ENCODE measurements at places on chromosomes 4 and X.

- DNase-seq: no peak
Observed at GRCh38 chr4:108988464-108989195, 225.8 kb upstream of the ETNPPL start.

GRCh38 chr4:9938933-9939332 is 82.4 kb downstream of the SLC2A9 start:
- no peak for DNase-seq

- DNase-seq: peak; percentile 3
Observed at GRCh38 chrX:133493366-133493765, 78.1 kb upstream of the GPC4 start.

DNA sequence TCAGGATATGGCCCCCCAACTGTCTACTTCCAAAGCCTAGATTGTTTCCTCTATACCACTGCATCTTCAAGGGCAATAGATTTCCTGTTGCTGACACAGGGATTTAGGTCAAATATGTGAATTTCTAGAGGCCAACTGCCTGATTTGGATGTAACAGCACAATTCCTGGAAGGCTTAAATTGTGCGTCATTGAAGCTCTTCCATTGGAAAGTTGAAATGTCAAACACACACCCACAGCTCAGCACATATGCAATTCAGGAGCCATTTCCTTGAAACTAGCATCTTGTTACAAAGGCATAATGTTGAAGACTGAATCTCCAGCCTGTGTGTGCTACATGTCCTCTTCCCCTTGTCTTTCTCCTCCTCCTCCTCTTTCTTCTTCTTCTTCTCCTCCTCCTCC is 158.6 kb downstream of the STK32B start:
- no peak for DNase-seq

DNA sequence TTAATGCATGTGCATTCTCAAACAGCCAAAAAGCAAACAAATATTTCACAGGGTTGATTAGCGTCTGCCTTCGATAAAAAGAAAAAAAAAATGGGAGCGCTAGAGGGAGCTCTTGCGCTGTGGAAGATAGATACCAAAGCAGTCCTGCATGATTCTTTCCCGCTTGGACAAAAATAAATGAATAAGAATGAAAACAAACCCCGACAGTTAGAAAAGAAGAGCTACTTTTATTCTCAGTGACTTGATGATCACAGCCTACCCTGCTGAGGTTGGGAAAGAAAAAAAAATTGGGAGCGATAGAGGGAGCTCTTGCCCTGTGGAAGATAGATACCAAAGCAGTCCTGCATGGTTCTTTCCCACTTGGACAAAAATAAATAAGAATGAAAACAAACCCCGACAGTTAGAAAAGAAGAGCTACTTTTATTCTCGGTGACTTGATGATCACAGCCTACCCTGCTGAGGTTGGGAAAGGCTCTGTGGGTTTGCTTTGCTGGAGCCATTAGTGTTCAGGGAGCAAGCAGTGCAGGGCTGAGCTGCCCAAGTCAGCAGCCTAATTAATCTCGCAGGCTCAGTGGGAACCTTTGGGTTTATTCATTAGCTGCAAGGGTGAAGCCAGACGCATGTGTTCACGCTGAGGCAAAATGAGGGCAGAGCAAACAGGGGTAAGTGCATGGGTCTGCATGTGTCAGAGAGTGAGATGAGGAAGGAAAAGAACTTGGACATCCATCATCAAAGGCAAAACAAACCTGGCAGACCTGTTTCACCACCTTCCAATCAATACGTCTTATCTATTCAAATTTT is 249.3 kb upstream of the PRKX start:
- no peak for DNase-seq

DNA sequence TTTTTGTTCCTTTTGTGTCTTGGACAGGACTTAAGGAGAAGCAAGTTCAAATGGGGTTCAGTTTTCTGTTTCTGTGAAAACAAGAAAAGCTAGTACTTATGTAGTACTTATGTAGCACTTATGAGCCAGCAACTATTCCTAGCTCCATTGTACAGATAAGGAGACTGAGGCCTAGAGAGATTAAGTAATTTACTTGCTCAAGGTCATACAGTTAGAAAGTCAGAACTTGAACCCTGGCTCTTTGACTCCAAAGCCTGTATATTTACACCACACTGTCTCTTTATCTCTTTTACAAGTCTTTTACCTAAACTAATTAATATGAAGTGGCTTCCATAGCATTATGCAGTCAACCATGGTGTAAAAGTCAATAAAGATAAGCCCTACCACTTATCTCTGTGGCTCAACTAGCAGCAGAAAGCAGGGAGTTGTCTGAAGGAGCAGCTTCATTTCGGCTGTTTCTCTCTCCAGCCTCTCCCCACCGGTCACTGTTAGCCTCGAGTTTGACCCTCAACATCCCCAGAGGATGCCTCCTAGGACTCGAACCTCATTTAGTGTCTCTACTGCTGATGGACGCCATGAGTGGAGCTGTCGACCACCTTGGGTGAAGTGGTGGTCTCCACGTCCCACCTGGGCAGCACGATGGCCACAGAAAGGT is 209.9 kb downstream of the SHROOM3 start:
- no peak for DNase-seq

- DNase-seq: no peak
Observed at GRCh38 chr4:75046226-75046625, 113.3 kb downstream of the PARM1 start.

GRCh38 chr4:54085284-54085683 is 14.7 kb upstream of the GSX2 start:
- DNase-seq: peak; percentile 75

DNA sequence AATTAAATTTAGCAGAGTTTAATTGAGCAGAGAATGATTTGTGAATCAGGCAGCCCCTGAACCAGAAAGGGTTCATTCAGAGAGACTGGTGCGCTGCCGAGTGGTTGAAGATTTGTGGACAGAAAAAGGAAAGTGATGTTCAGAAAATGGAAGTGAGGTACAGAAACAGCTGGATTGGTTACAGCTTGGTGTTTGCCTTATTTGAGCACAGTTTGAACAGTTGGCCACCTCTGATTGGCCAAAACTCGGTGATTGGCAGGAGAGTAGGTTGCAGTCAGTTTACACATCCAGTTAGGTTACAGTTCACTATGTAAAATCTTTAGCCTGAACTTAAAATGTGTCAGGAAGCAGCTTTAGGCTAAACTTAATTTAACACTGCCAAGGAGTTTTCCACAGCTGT is 14.9 kb downstream of the MID1IP1 start:
- no peak for DNase-seq

DNA sequence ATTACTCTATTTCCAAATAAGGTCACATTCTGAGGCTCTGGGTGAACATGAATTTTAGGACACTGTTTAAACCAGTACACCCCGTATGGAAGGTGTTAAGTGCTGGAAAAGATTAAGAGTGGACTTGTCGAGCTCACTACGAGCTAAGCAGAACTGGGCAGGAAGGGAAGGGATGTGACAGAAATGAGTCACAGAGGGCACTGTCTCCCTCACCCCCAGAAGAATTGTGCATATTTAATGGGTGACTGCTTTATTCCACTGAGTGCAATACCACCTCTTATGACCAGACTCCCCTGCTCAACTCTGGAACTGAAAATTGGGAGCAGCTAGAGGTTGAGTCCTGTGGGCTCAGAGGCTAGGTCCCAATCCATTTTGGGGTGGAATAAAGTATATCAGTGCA is 187.4 kb upstream of the RPS6KA3 start:
- DNase-seq: peak; percentile 5

DNA sequence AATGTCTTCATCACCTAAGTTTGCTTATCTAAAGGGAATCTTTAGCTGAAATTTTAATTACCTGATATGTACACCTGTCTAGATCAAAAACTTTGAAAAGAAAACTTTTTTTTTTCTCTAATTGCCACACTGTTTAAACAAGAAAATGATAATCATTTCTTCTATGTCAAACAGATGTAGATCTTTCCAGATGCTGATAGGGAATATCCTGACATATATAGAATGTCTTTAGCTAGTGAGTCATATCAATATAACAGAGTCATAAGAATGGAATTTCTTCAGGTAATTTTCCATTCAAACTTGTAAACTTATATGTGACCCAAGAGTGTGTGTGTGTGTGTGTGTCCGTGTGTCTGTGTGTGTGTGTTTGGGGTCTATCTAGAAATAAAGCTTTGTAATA is 271.9 kb downstream of the GPM6A start:
- no peak for DNase-seq

DNA sequence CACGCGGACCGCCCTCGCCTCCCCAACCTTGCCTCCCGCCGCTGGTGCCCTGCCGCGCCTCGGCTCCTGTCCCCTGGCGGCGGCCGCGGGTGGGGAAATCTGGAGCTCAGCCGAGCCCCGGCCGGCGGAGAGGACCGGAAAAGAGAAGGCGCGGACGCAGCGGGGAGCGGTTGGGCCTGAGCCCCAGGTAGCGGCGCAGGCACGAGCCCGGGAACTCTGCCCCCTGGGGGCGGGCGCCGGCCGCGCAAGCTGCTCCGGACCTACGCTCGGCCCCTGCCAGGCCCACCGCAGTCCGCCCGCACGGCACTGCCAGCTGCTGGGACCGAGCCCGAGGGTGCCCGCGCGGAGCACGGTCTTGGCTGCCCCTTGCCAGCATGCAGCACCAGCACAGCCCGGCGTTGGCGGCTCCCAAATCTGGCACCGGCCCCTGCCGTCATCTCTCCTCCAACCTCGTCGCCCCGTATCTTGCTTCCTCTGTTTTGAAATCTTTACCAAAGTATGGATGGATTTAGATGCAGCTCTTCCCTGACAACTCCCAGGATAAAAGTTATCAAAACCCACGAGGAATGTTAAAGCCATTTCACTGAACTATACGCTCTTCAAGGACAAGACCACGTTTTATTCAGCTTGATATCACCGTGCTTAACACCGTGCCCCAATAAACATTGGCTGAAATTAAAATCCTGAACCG is at the start of gene PRSS12:
PRSS12 (minus strand) TSS at position 161 of the 691 bp plus-strand sequence. CDS start 283 bp downstream, outside the sequence.
- DNase-seq: peak; percentile 79

GRCh38 chr4:40458683-40459082 is 123.5 kb downstream of the CHRNA9 start:
- no peak for DNase-seq

DNA sequence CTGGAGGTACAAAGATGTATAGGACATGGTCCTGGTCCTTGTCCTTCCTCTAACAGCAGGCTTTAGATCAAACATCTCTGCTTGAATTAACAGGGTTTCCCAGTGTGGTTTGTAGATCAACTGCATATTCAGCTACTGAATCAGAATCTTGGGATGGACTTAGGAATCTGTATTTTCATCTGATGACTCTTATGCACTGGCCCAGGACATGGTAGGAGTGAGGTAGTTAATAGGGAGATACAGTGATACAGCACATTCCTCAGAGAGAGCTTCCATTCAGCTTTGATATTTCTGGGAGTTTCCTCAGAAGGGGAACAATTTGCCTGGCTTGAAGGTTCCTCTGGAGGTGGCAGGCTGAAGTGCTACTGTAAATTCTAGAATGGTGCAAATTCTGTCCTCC is 203.1 kb downstream of the LARP7 start:
- DNase-seq: no peak

GRCh38 chrX:119880552-119881437 is 9.2 kb downstream of the NDUFA1 start:
- DNase-seq: peak; percentile 30

GRCh38 chr4:89371614-89372013 is 64.0 kb upstream of the GPRIN3 start:
- no peak for DNase-seq

All from Daoy (cell line).